ENCODE measurements at places on chromosomes 16 and 17.

DNA sequence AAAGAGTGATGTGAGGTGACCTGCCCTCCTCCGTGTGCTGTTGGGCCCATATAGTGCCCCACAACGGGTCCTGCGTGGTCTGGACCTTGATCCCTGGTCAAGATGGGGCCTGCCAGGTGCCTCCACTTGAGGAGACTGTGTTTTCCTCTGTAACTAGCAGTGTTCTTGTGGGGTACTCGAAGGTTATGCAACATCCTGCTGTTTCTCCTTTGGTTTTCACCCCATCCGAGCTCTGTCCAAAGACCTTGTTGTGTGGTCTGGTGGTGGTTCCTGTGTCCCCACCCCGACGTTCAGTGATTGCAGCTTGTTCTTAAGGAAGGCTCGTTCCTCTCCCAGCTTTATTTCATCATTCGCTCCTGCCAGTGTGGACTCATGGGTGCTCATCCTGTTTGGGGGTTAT, 38.7 kb upstream of the ZNF750 start:
- DNase-seq: no peak

GRCh38 chr16:6375465-6376075, 957.1 kb upstream of the RBFOX1 start:
- DNase-seq: no peak

- no peak for DNase-seq
These were observed 61.8 kb downstream of the KSR1 start for GRCh38 chr17:27518048-27518447.

DNA sequence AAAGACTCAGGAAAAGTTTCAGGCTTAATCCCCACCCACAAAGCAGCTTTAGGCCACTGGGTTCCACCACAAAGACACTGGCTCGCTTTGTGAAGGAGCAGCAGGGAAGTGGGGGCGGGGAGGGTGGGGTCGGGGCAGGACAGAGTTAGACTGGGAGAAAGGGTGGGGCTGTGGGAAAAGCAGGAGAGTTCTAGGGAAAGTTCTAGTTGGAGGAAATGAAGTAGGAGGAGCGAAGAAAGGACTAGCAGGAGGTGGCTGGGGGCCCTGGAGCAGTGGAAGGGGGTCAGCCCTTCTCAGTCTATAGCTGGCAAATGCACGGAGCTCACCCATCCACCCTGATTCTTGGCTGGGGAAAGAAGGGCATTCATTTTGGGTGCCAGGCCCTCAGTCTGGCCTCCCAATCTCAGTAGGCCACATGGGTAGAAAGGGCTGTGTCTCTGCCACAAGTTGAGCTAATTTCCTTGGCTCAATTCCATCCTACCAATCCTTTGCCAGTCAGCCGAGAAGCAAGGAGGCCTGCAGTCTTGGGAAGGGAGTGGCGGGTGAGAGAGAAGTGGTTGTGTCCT, 4.6 kb downstream of the INPP5K start:
- no peak for DNase-seq

- no peak for DNase-seq
These were observed 99.8 kb downstream of the NLK start for GRCh38 chr17:28142305-28142704.

DNA sequence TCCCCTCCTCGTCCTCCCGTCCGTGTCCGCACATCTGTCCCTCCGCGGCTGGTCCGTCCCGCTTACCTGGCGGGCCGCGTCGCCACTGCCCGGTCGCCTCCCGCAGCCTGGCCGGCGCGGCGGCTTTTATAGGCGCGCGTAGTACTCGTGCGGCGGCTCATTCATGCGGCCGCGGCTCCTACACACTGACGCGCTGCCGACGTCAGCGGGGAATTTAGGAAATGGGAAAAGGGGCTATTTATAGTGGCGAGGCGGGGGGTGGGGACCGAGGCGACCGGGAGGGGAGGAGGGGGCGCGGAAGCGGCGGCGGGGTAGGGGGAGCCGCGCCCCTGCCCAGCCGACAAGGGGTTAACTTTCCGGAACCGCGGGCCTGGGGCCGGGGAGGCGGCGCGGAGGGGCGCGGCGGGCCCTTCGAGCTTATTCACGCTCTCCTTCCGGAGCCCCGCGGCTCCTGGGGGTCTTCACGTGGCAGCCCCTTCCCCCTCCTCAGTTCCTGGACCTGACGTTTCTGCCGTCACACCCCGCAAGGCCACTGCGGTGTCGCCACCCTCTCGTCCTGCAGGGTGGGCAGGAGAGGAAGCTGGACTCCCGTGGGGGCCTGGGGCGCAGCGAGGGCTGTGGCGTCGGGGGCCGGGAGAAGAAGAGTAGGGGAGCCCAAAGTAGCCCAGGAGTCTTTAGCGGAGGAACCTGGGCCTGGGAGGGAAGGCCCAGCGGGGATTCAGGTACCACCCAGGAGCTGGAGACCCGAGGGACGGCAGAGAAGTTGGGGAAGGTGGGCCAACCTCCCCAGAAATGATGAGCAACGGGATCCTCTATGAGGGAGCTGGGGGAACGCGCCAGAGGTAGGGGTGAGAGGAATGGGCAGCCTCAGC, 3.6 kb upstream of the HIC1 start:
- DNase-seq: no peak

GRCh38 chr16:11257131-11257938, 1.3 kb upstream of the SOCS1 start:
- DNase-seq: peak; percentile 36

GRCh38 chr17:57305908-57306504, 49.7 kb downstream of the MSI2 start:
- no peak for DNase-seq

GRCh38 chr16:15457958-15458357, 23.6 kb downstream of the BMERB1 start:
- DNase-seq: no peak

GRCh38 chr17:77829843-77830799, 128.4 kb upstream of the TNRC6C start:
- no peak for DNase-seq

GRCh38 chr16:87570938-87571867, 31.1 kb upstream of the JPH3 start:
- no peak for DNase-seq

DNA sequence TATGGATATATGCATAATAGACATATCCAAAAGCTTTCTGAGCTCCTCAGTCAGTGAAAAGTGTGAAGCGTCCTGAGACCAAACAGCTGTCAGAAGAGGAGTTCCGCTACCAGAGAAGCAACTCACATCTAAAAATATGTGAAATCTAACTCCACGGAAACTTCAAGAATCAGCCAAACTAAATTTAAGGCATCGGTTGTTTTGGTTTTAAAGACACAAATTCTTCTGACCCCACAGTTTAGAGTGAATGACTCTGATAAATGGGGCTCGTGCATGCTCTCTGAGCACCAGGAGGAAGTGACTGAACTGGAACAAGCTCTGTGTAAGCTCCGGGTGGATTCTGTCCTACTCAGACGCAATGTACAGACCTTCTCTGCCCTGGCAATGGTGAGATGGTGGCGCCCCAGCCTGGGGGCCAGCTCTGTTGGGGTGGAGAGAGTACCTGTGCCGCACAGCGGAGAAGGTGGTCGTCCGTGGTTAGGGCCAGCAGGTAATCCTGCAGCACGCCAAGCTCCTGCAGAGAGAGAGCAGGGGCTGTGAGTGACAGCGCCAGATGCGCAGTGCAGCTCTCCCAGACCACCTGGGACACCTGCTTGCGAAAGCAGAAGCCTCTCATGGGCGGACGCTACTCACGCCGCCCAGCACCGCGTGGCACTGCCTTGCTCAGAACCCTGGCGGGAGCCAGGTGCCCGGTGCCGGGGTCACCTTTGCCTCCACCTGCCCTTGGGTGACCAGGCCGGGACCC, 44.4 kb upstream of the ATP2A3 start:
- DNase-seq: no peak

- DNase-seq: no peak
These were observed 42.4 kb downstream of the SYT17 start for GRCh38 chr16:19210280-19210924.

DNA sequence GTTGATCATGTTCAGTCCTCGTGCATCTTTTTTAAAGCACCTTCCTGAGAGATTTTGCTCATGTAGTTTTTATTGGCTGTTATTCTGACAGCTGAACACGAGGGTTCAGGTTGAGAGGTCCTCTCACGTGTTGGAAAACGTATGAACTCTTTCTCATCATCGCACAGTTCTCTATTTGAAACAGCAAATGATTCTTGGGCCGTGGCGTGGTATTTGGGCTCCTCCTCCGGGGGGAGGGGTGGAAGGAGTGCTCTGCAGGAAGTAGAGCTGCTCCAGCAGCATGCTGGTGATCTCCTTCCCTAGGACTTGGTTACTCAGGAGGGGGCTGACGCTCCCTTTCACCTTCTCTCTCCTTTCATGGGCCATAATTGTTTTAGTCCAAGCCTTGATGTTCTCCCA, 70.4 kb downstream of the KSR1 start:
- DNase-seq: no peak

DNA sequence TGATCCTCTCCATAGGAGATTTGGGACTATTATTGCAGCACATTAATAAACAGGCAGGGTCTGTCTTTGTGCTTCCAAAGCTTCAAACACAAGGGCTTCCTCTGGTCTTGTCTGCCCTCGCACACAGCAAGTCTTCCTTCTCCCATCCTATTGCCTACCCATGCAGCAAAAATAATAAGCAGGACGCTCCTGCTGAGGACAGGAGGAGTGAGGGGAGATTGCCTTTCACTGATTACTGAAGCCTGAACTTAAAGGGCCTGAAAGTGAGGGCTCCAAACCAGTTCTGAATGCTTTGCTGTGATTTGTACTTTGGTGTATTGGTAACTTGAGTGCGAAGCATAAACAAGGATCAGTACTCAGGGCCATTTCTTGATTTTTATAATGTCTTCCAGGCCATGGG, 197.6 kb upstream of the XYLT1 start:
- DNase-seq: no peak

DNA sequence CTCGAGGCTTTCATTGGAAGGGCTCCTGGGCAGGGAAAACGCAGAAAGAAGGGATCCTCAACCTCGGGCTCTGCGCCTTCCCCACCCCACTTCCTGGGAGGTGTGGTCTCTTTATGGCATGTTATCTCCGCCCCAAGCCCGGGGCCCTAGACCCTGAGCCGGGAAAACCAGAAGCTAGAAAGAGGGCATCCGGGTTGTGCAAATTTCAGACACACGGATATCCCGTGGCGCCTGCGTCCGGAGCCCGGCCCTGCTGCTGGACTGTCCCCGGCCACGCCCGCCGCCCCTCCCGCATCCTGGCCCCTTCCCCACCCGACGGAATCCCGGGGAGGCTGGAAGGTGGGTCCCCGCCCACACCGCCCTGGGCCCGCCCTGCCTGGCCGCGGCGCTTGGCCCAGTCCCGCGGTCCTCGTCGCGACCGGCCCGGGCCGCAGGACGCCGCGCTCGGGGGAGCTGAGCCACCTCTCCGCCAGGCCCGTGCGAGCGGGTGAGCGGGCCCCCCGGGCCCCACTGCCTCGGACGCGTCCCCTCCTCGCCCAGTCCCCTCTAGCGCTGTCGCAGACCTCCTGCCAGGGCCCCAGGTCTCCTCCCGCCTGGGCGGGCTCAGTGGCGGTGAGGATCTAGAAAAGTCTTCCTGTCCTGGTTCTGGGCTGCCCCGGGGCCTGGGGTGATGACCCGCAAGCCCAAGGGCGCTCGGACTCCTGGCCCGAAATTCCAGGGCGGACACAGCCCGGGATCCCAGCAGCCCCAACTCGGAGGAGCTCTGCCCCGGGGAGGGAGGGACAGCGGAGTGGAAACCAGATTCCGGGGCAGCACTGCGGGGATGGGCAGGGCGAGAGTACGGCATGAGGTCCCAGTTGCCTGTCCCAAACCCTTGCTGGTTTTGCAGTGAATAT, at the start of gene SLC16A5:
Gene SLC16A5 (plus strand): TSS at position 397 of the 896 bp plus-strand sequence. CDS start 5,683 bp downstream, outside the sequence.
- DNase-seq: peak; percentile 48

- DNase-seq: no peak
These were observed 132.6 kb upstream of the NOL11 start for GRCh38 chr17:67585077-67585602.

GRCh38 chr17:4492721-4493561, 5.7 kb upstream of the SPNS2 start:
- no peak for DNase-seq

DNA sequence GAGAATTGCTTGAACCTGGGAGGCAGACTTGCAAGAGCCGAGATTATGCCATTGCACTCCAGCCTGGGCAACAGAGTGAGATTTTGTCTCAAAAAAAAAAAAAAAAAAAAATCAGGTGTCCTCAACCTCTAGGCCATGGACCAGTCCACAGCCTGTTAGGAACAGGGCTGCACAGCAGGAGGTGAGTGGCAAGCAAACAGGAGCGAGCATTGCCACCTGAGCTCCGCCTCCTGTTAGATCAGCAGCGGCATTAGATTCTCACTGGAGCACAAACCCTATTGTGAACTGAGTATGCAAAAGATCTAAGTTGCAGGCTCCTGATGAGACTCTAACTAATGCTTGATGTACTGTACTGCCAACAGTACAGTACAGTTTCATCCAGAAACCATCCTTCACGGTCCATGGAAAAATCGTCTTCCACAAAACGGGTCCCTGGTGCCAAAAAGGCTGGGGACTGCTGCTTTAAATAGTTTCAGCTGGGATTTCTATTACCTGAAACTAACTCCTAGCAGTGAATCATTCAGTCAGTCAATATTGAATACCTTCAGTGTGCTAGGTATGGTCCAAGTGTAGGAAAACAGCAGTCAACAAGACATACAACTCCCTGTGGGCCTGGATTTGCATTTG, 56.3 kb upstream of the DHX40 start:
- DNase-seq: no peak

DNA sequence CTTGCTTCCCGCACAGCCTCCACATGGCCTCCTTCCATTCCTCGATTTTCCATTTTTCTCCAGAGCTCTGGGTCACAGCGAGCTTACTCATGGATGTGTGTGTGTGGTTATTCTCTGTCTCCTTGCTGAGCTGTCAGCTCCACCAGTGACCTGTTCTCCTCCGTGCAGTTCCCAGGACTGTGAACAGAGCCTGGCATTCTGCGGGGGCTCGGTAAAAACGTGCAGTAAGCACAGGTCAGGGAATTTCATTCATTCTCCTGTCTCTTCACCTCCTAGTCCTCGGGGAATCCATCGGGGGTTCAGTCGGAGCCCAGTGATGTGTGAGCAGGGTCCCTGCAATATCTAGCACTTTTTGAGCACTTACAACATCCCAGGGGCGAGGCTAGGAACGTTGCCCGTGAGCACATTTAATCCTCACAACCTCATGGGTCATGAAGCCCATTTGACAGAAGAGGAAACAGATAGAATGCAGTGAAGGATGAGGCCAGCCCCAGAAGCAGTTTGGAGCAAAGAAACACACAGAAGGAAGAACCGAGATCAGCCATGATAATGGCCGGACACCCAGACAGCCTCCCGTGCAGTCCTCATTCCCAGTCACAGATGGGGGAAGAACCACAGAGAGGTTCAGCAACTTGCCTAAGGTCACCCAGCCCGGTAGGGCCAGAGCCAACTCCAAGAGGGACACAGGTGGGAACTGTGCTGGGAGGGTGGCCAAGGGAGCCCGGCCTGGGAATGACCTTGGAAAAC, 183.2 kb upstream of the GSE1 start:
- no peak for DNase-seq
